ENCODE measurements at places on chromosomes 7 and 10. TPM values are rescaled to one million over a fixed set of nuclear protein-coding genes. Genes with fewer than 3 reads are reported as not detected.

UPK3BL2 gene
- total RNA-seq: 2.6 TPM

HOXA7 gene
- 1.5 TPM for total RNA-seq

VGF gene
- total RNA-seq: not detected

MYOZ1 gene
- not detected for total RNA-seq

LHFPL3 gene
- total RNA-seq: not detected

C7orf57 gene
- not detected for total RNA-seq

AQP1 gene
- total RNA-seq: 1.7 TPM

PNLIPRP2 gene
- total RNA-seq: not detected

GPR146 gene
- 24.0 TPM for total RNA-seq

UMAD1 gene
- 4.0 TPM for total RNA-seq

TDRD1 gene
- not detected for total RNA-seq

SBDS gene
- total RNA-seq: 100 TPM

SVOPL gene
- not detected for total RNA-seq

IKZF1 gene
- under 0.01 TPM for total RNA-seq

MTG1 gene
- total RNA-seq: 25.9 TPM

TUBB8 gene
- not detected for total RNA-seq

CHAT gene
- not detected for total RNA-seq

CROT gene
- total RNA-seq: 2.2 TPM

GRM3 gene
- total RNA-seq: not detected

NEUROG3 gene
- total RNA-seq: not detected

- no peak for DNase-seq
Observed at GRCh38 chr7:147909431-147910148, 681.0 kb upstream of the C7orf33 start.

- DNase-seq: no peak
Observed at GRCh38 chr7:44971902-44972441, 6.8 kb downstream of the MYO1G start.

DNA sequence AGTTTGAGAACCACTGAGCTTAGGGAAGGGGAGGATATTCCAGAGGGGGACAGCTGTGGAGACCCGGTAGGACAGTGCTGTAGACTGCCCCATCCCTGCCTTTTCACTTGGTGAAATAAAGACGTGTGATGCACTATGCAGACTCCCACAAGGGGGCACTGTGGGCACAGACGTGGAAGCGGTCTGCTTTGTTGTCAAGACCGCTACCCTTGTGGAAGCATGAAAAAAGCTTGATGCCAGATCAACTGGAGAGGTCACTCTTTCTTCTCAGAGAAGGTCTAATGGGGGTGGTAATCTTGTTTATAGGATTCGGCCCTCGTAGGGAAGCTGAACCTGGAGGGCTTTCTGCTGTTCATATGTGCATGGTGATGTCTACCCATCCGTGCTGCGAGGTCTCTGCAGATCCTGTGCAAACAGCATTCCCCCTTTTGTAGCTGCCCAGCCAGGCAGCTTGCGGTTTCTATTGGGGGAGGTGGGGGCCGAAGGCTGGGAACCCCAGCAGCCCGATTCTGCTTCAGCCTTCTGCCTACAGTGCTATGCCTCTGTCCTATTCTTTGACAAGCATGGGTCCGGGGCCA is 13.7 kb downstream of the RPS24 start:
- peak; percentile 88 for DNase-seq

DNA sequence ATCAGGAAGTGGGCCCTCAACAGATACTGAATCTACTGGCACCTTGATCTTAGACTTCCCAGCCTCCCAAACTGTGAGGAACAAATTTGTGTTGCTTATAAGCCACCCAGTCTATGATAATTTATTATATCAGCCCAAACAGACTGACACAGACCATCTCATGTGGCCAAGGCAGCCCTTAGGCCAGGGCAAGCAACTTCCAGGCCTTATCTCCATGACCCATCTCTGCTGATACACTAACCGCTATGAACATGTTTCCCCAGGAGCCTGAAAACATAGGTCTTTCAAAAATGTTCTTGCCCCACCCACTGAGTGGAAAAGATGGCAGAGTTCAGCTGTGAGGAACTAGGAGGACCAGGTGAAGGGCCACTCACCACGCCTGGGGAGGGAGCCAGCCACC is 3.2 kb upstream of the BLOC1S2 start:
- DNase-seq: no peak

- no peak for DNase-seq
Observed at GRCh38 chr7:137306748-137307147, 36.8 kb downstream of the PTN start.

DNA sequence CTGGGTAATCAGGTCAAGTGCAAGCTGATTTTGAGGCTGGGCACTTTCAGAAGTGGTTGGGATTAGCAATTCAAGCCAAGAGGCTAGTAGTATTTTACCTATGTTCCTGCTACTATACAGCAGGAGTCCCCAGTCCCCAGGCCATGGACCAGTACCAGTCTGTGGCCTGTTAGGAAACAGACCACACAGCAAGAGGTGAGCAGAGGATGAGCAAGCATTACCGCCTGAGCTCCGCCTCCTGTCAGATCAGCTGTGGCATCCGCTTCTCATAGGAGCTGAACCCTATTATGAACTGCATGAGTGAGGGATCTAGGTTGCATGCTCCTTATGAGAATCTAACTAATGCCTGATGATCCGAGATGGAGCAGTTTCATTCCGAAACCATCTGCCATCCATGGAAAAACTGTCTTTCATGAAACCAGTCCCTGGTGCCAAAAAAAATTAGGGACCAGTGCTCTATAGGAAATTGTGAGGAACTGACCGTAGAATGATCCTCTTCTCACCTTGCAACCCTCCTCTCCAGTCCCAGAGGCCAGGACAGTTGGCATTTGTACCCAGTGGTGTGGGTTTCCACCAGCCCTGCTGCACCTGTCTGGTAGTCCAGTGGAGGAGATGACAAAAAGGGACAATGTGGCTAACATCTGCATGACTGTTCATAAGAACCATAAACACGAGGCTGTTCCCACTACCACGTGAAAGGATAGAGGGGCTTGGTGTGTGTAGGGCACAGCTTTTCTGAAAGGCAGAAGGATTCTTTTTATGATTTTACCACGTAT is 172.5 kb downstream of the KIAA1217 start:
- no peak for DNase-seq

DNA sequence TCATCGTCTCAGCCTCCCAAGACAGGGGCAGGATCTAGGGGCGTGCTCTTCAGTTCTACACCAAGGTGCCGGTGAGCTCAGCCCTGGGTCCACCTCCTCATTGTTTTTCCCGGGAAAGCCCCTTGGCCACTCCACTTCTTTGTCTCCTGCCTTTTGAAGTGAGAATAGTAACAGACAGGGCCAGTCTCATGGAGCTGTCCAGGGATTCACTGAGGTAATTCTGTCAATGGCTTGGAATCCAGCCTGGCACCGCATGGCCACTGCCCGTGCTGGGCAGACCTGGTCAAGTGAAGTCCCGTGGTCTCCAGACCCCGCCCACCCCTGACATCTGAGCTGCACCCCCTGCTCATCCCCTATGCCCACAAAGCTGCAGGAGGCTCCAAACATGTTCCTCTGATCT is 138.9 kb downstream of the TNS3 start:
- DNase-seq: peak; percentile 25

- DNase-seq: peak; percentile 70
Observed at GRCh38 chr7:34747867-34748727, 90.1 kb downstream of the NPSR1 start.

DNA sequence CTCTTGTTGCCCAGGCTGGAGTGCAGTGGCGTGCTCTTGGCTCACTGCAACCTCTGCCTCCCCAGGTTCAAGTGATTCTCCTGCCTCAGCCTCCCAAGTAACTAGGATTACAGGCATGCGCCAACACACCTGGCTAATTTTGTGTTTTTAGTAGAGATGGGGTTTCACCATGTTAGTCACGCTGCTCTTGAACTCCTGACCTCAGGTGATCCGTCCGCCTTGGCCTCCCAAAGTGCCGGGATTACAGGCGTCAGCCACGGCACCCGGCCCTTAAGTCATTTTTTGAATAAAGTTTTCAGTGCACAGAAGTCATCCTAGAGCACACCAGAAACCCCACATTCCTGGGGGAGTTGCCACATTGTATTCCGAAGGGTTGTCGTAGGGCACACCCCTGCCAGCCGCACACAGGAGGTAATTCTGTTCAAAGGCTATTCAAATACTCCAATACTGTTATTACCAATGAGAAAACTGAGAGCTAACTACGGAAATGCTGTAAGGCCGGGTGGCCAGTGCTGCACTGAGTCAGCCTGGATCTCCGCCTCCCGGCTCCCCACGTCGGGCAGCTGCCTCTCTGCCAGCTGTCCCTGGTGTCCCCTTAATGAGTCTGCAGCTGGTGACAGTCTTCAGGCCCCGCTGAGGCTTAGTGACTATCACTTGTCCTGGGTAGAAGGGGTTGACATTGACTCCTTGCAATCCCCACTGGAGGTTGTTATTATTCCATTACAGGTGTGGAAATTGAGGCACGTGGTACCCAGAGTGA is 8.6 kb upstream of the RFC2 start:
- peak; percentile 20 for DNase-seq

- DNase-seq: no peak
Observed at GRCh38 chr10:28548781-28549498, 16.0 kb downstream of the WAC start.

- no peak for DNase-seq
Observed at GRCh38 chr10:117544004-117544701, 1.6 kb downstream of the EMX2 start.

- DNase-seq: no peak
Observed at GRCh38 chr10:34954142-34954541, 136.0 kb downstream of the CUL2 start.

DNA sequence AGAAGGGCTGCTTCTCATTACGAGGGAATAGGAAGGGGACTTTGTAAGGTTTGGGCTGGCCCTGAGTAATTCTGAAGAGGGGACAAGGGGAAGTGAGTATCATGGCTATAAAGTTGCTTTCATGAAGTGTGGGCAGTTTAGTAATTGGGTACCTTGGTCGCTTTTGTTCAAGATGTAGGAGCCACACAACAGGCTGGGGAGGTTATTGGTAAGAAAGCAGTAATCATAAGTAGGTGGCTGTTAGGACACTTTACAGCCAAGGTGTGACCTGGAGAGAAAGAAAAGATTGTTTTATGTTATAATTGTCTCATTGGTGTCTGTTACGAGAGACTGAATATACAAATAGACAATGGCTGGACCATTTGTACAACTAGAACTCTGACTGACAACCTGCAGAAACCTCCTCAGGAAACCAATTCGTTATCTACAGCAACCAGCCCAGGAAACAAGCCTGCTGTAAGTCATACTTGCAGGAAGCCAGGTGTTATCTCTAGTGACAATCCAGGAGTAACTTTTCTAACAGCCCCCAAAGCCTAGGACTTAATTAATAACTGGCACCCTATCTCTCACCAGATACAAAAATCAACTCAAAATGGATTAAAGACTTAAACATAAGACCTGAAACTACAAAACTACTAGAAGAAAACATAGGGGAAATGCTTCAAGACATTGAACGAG is 5.0 kb upstream of the CCM2 start:
- peak; percentile 57 for DNase-seq

GRCh38 chr10:49283491-49283890 is 15.5 kb upstream of the C10orf71 start:
- no peak for DNase-seq

DNA sequence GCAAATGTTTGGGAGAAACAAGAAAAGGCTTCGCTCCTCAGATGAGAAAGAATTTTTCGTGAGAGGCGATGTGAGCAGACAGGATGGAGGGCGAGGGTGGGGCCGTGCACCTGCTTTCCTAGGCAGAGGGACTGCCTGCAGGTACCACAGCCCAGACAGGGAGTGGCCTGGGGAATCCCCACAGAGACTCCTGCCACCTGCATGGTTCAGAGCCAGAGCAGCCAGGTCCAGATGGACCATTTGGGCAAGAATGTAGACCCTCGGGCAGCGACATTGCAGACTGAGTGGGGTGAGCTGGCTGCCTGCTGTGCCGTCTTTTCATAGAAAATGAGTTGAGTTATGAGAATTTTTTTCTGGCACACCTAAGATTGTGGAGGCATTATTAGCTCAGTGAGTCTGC is 216.8 kb downstream of the SNX10 start:
- DNase-seq: no peak

DNA sequence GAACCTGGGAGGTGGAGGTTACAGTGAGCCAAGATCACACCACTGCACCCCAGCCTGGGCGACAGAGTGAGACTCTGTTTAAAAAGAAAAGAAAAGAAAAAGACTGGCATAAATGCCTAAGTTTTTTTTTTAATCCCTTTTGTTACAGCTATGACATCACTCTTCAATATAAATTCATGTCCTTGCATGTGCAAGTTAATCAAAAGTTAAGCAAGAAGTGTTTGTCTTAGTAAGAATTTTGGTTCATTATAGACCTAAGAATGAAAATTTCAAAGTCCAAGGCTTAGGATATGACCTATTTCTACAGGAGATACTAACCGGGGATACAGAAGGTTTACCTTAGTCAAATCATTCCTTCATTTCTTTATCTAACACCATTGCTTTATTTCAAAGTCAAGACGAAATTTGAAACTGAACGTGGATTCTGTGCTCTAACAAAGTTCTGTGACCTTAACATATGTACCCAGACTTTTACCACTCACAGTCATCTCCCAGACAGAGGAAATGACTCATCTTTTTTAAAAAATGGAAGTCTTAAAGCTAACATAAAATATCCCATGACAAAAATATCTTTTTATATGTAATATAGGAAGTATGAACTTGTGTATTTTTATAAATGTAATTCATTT is 29.3 kb upstream of the ITGB8 start:
- DNase-seq: no peak

- no peak for DNase-seq
Observed at GRCh38 chr10:12628964-12629766, 279.8 kb downstream of the CAMK1D start.

- peak; percentile 59 for DNase-seq
Observed at GRCh38 chr10:123967626-123968243, 76.1 kb upstream of the CPXM2 start.

DNA sequence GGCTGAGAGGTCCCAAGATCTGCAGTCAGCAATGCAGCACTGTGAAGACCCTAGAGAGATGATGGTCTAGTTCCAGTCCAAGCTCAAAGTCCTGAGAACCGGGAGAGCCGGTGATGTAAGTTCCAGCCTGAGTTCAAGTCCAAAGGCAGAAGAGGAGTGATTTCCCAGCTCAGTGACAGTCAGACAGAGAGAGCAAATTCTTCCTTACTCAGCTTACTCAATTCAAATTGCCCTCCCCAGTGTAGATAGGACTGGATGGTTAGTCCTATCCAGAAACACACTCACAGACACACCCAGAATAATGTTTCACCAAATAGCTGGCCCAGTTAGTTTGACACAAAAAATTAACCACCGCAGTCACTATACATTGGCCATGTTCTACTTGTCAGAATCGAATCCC is 185.5 kb upstream of the MYO3A start:
- DNase-seq: no peak

DNA sequence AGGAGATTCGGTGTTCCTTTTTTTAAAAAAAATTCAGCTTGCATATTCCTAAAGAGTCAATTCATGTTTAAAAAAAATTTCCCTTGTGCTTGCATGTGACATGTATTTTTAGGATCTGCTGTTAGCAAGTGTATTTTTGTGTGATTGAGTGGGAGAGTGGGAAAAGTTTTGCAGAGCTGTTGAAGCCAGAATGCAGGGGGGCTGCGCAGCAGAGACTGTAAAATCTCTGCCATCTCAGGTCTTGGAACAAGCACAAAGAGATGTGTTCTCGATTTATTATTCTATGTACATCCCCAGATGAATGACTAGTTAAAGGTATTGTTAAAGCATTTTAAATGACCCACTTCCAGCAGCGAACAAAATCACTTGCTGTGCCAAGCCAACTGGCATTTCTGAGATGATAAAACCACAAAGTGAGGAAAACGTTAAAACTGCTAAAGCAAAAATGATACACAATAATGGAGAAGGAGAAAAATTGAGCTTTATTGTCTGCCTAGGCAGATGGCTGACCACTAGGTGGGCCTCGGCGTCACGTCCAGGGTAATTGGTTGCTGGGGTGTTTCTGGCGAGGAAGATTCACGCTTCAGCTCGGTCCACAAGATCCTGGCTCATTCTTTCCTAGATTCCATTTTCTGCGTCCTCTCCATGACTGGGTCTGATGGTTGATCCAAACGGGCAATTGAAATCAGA is 67.0 kb upstream of the ATRNL1 start:
- DNase-seq: no peak
